ENCODE measurements at places on chromosomes 3 and 15.
A peak's percentile ranks its signal among the peaks of the same experiment; 100 is the strongest.

- no peak for DNase-seq
These were observed 3.7 kb downstream of the EOGT start for GRCh38 chr3:69009559-69010410.

- DNase-seq: no peak
These were observed 157.7 kb downstream of the SMAD6 start for GRCh38 chr15:66859688-66860253.

GRCh38 chr15:85005746-85006145 lies 24.1 kb downstream of the PDE8A start:
- DNase-seq: no peak

GRCh38 chr15:60006203-60006862 lies 2.2 kb downstream of the FOXB1 start:
- peak; percentile 75 for DNase-seq

DNA sequence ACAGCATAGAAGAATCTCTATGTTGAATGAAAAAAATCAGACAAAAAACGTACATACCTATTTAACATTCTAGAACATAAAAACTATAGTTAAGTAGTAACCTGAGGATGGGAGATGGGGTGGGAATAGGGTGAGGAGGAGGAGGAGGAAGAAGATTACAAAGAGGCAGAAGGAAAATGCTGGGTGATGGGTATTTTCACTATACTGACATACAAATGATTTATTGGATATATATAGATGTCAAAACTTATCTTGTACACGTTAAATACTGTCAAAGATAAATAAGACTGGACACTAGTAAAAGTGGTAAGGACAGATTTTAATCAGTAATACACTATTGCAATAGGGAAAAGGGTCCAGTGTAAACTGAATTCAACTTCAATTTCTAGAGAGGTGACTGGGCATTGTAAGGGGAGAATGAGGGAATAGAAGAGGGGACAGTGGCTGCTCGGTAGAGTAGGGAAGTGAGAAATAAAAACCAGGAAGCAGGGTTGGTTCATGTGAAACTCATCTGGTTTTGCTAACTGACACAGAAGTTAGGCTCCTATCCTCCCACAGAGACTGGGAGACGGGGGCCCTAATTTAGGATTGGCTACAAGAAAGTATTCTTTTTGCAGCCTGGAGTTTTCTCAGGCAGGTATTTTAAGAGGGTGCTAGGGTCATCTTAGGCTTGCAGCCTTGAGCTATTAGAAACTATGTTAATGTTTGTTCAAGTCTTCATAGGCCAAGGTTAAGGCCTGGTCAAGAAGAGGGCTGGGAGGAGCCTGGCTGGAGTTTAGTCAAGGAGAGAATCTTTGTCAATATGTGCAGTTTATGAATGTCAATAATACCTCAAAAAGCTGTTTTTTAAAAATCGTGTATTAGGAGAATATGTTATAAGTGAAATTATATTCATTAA lies 15.0 kb upstream of the C15orf61 start:
- DNase-seq: no peak

DNA sequence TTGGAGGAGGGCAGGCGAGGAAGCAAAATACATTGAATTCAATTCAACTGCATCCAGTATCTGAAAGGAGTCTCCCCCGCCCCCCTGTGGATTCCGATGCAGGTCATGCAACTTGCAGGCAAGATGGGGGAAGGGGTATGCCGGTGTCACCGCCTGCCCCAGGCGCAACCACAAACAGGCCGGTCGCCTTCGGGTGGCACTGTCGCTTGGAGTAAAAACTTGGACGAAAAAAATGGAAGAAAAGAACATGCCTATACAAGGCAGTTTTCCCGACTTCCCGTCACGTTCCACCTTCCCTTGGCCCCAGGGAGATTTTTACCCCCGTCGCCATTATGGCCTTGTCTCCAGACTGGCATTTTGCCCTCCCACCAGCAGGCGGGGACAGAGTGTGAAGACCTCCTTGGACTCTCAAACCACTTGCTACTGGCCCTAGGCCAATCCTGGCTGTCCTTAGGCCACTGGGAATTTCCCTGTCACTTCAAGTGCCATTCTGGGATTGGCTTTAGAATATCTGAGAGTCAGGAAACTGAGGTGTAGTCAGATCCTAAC lies 1.6 kb upstream of the NTRK3 start:
- DNase-seq: peak; percentile 42

- no peak for DNase-seq
These were observed 1.2 kb upstream of the LMCD1 start for GRCh38 chr3:8500319-8500988.

DNA sequence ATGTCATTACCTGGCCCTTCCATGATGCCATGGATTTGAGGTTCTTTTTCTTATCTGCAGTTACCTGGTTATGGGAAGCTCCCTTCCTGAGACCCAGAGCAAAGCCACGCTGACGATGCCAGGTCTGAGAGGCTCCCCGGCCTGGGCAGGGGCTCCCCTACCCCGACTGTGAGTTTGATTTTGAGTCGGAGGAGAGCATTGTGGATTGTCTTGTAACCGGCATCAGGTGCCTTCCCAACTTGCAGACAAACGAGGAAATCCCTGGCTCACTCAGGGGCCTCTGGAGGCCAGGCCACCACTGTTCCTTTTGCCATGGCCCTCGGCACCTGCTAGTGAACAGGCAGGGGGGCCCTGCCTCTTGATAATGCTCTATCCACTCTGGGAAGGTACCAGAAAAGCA lies 151.4 kb downstream of the ATP10A start:
- no peak for DNase-seq

- no peak for DNase-seq
These were observed 50.1 kb downstream of the NR1I2 start for GRCh38 chr3:119831941-119832371.

DNA sequence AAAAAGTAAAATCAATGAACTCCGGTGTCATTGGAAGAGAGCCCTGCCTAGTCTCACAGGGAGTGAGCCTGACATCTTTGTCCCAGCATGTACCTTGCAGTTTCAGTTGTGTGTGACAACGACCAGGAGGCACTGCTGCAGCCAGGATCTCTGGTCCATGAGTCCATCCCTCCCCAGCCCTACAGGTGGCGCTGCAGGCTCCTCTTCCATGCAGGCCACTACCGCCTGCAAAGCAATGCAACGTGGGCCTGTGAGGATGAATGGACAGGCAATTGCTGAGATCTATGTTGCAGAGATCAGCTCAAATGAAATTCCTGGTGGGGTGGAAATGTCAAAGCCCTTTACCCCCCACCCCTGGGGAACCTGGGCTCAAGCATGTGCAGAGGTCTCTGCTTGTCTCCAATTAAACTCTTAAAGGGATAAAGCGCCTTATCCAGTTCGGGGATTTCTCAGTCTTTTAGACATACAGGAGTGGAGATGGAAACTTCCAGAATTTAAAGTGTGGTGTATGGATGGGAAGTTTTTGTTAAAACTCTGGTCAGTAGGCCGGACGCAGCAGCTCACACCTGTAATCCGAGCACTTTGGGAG lies 35.8 kb downstream of the TKT start:
- peak; percentile 91 for DNase-seq

- DNase-seq: no peak
These were observed 491.0 kb downstream of the ROBO2 start for GRCh38 chr3:77530870-77531269.

- DNase-seq: no peak
These were observed 12.4 kb downstream of the LAMP3 start for GRCh38 chr3:183149915-183150750.

- no peak for DNase-seq
These were observed 51.7 kb downstream of the PCSK6 start for GRCh38 chr15:101437618-101438481.

- DNase-seq: no peak
These were observed 135.7 kb downstream of the EBLN2 start for GRCh38 chr3:73197187-73197586.

- DNase-seq: no peak
These were observed 31.3 kb downstream of the NUP210 start for GRCh38 chr3:13388816-13389215.

DNA sequence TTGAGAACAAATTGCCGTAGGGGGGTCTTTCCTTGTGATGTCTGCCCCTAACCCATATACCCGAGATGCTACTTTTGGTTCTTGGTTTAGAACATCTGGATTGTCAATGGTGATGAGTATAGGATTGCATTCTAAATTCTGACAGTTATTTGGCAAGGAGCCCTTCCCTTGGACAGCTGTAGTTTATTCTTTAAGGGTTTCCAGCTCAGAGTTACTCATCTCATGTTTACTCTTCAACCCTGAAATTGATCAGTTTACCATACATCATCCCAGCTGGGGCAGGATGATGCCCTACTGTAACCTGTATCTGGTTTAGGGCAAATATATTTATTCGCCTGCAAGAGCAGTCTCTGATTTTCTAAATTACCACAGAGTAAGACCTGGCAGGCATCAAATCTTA lies 85.7 kb upstream of the XCR1 start:
- no peak for DNase-seq

GRCh38 chr3:109278546-109278945 lies 37.8 kb downstream of the DPPA2 start:
- no peak for DNase-seq

DNA sequence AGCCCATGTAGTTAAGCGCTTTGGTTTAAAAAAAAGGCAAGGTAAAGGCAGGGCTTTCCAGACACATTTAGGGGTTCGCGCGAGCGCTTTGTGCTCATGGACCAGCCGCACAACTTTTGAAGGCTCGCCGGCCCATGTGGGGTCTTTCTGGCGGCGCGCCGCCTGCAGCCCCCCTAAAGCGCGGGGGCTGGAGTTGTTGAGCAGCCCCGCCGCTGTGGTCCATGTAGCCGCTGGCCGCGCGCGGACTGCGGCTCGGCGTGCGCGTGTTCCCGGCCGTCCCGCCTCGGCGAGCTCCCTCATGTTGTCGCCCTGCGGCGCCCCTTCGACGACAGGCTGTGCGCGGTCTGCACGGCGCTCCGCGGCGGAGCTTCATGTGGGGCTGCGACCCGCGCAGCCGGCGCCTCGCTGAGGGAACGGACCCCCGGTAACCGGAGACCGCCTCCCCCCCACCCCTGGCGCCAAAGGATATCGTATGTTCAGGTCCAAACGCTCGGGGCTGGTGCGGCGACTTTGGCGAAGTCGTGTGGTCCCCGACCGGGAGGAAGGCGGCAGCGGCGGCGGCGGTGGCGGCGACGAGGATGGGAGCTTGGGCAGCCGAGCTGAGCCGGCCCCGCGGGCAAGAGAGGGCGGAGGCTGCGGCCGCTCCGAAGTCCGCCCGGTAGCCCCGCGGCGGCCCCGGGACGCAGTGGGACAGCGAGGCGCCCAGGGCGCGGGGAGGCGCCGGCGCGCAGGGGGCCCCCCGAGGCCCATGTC lies 927 bp downstream of the SMAD6 start:
- DNase-seq: peak; percentile 22

DNA sequence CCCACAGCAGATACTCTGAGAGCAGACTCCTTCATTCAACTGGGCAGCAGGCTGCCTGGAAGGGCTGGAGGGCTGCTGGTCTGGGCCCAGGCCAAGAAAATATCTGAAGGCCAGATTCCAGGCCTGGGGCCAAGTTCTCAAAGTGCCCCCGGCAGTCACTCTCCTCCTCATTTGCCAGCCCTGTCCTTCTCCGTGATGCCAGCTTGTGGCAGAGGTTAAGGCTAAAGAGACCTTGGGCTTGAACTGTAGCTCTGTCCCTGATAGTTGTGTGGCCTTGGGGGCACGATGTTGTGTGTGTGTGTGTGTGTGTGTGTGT lies 39.0 kb downstream of the FAM3D start:
- DNase-seq: no peak

DNA sequence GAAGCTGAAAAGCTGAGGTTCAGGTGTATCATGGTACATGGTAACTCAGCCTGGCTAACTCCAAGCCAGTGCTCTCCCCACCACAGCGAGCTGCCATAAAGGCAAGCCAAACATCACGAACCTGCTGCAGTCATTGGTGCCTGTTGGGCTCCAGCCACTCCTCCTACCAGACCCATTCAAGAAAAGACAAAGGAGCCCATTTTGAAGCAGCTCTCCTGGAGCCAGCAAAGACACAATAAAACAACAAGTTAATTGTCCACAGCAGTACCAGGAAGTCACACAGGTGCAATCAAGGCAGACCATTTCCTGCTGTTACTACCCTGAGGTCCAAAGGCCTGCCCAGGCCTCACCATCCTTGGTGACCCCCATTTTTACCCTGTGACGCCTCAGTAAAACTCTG lies 77.6 kb downstream of the DAPK2 start:
- no peak for DNase-seq

- no peak for DNase-seq
These were observed 11.5 kb downstream of the FETUB start for GRCh38 chr3:186651678-186652215.

DNA sequence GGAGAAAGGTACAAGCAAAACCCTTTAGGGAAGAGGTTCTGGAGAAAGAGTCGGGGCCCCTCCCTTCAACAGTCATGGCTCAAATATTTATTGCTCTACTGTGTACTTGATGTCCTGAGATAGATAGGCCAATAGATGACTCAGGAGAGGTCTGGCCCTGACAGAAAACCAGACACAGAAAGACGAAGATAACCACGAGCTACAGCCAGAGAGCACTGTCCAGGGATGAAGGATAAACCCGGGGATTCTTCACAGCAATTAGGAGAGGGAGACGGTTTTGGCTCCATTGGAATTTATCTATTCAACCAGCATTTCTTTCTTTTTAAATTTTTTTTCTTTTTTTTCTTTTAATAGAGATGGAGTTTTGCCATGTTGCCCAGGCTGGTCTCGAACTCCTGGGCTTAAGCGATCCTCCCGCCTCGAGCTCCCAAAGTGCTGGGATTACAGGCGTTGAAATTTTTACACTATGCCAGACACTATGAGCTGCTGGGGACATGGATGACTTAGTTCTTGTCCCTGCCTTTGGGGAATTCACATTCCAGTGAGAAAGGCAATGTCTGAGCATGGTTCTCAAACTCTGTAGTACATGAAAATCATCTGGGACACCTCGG lies 4.6 kb upstream of the CIDEC start:
- no peak for DNase-seq

GRCh38 chr15:64930019-64930652 lies 18.4 kb downstream of the ANKDD1A start:
- DNase-seq: no peak

GRCh38 chr3:122167630-122168029 lies 15.8 kb upstream of the CASR start:
- DNase-seq: no peak

DNA sequence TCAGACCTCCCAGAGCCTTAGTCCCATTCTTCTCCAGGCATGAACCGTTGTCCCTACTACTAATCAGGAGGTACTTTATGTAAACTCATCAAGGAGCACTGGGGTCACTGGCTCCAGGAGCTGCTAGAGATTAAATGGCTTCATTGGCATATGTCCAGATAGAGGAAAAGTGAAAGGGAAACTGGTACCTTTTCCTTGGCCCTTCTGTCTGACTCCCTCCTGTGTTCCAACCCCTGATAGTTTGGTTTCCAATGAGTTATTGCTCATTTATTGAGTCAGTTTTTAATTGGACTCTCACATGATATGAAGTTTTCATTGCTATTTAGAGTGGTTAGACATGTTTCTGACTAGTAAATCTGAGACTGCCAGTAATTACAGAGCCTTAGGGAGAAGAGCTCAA lies 130.5 kb upstream of the BFSP2 start:
- DNase-seq: no peak

GRCh38 chr15:35746121-35746520 lies 200.2 kb upstream of the DPH6 start:
- DNase-seq: no peak

Measured in activated CD4-positive, alpha-beta T cell treated with anti-CD3 and anti-CD28 coated beads for 48 hours (primary cell).